ENCODE measurements at places on chromosomes 7 and 10. TPM values are rescaled to one million over a fixed set of nuclear protein-coding genes. Genes with fewer than 3 reads are reported as not detected.

GRCh38 chr7:155232911-155233310 is 64.8 kb upstream of the INSIG1 start:
- H3K27me3 ChIP-seq: no peaks in the 10 kb centered on the region
- H3K4me1 ChIP-seq: no peaks in the 10 kb centered on the region
- no peak overlapping the region for H3K4me3 ChIP-seq
- H3K27ac ChIP-seq: peak overlapping the region; percentile 23
- no peaks in the 10 kb centered on the region for H3K36me3 ChIP-seq

GRCh38 chr7:134548877-134549276 is at the start of gene AKR1B15:
TSS of gene AKR1B15 (plus strand) at chr7:134549110. CDS start at chr7:134564620, 15,510 bp downstream.
- no peak within 1 kb of the TSS for H3K4me3 ChIP-seq
- H3K27ac ChIP-seq: no peak within 1 kb of the TSS
- no peaks in the 10 kb centered on the region for H3K36me3 ChIP-seq
- no peaks in the 10 kb centered on the region for H3K27me3 ChIP-seq
- no peaks in the 10 kb centered on the region for H3K4me1 ChIP-seq

DNA sequence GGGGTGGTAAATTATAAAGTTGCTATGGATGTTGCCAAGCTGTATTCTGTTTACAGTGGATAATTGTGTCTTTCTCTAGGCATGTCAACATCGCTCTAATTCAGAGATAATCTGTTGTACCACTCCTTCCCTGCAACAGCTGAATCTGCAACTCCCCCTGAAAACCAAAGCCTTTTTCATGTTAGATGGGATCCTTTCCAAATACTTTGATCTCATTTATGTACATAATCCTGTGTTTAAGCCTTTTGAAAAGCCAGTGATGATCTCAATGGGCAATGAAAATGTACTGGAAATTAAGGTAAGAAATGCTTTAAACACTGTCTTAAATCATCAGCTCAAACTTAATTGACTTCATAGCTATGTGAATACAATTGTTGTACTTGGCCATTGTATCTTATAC is 91.0 kb downstream of the MET start:
- H3K36me3 ChIP-seq: no peaks in the 10 kb centered on the region
- DNase-seq: no peak
- no peaks in the 10 kb centered on the region for H3K4me1 ChIP-seq
- H3K27me3 ChIP-seq: no peaks in the 10 kb centered on the region
- no peak overlapping the region for H3K27ac ChIP-seq
- H3K4me3 ChIP-seq: no peak overlapping the region

DNA sequence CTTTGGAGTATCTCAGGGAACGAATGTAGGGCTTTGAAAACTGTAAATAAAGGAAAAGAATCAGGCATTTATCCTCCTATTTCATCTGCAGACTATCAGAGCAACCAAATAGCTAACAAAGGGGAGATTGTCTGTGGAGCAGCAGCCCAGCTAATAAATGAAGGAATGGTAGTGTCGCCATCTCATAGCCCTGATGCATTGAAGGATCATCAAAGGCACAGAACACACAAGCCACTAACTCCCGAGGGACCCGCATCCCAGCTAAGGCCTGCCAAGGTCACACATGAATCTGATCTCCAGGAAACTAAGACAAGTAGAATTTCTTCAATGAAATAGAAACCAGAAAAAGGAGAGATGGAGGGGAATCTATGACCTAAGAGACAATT is 38.2 kb downstream of the CALML5 start:
- H3K4me3 ChIP-seq: no peak overlapping the region
- no peaks in the 10 kb centered on the region for H3K27me3 ChIP-seq
- H3K36me3 ChIP-seq: no peaks in the 10 kb centered on the region
- no peak for DNase-seq
- H3K4me1 ChIP-seq: peaks cover 2% of the 10 kb centered on the region

DNA sequence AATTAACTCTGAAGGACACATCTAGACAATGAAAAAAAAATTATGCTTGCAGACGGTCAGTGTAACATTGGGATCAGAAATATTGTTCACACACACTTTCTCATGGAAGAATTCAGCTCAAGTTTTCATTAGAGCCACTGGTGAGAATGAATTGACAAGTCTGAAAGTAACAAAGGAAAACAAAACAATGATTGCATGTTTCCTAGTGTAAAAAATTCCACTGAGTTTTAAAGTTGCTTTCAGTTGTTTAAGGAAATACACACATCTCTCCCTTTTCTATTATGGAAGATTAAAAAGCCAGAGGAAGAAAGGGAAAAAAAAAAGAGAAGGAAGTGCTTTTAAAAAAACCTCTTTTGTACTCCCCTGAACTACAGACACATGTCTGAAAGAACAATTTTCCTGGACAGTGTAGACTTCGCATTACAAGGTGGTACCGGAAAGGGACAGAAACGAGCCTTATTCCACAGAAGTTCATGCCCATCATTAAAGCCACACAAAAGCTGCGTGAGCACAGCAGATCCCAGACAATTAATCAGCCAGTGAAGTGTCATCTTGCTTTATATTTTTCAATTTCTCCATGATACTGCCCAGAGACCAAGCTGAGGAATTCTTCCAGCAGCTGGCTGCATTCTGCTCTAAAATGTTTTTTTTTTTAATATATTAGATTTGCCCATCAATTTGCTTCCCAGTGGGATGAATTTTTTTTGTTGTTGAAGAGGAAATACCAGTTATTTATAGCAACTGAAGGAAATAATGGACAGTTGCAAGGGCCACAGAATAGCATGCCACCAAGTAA is 294.8 kb downstream of the DOCK4 start:
- H3K4me1 ChIP-seq: no peaks in the 10 kb centered on the region
- DNase-seq: no peak
- no peaks in the 10 kb centered on the region for H3K27me3 ChIP-seq
- H3K4me3 ChIP-seq: no peak overlapping the region

DNA sequence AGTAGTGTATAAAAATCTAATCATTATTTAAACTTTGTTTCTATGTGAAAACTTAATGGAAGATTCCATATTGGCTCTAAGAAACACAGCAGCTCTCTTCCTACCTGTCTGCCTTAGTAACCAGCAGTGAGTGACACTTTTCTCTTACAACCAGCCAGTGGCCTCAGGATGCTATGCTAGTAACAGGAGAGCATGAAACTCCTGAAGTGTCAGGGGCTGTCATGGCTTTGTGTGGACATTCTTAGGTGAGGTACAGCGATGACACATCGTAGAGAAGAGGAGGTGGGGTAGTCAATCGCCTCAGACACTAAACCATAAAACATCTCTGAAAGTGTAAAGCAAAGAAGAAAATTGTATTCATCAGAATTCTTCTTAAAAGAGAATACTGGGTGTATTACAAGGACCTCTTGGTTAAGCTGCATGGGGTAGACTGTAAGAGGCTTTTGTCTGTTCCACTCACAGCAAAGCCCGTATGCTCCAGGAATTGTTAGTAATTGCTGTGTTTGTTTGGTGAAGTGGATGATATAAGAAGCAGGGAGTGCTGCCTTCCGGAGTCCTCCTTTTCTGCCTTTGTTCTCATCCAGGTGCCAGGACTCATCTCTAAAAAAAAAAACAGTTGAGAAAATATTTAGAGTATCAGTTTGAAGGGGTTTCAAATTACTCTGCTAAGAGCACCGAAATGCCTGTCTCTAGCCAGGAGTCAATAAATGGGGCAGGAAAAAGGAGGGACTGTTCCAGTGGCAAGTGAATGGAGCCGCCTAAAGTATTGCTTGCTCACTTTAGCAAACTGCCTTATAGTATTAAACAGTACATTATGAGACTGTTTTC is 518.8 kb downstream of the CNTNAP2 start:
- H3K27me3 ChIP-seq: no peaks in the 10 kb centered on the region
- H3K27ac ChIP-seq: no peak overlapping the region
- no peaks in the 10 kb centered on the region for H3K36me3 ChIP-seq
- H3K4me3 ChIP-seq: no peak overlapping the region
- DNase-seq: no peak

GRCh38 chr10:97159646-97160305 is 26.0 kb downstream of the SLIT1 start:
- H3K4me3 ChIP-seq: no peak overlapping the region
- no peak for DNase-seq
- no peaks in the 10 kb centered on the region for H3K4me1 ChIP-seq
- H3K36me3 ChIP-seq: no peaks in the 10 kb centered on the region

DNA sequence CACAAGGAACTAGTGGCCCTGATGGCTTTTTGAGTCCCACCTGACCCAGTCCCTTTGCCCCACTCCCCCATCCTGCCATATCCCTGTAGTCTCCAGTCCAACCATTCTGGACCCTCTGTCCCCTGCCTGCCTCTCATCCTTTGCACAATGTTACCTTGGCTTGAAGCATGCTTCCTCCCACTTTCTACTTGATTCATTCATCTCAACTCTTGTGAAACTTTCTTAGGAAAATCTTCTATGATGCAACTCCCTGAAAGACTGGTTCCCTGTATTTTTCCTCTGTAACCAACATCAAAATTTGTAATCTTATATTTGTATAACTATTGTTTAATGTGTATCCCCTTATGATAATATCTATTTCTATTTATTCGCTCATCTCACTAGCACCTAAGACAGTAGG is 151.5 kb downstream of the LRRTM3 start:
- H3K27ac ChIP-seq: no peak overlapping the region
- DNase-seq: no peak
- no peaks in the 10 kb centered on the region for H3K36me3 ChIP-seq
- H3K4me1 ChIP-seq: no peaks in the 10 kb centered on the region

GRCh38 chr7:100017300-100017699 is 1.9 kb downstream of the ZKSCAN1 start:
- H3K4me3 ChIP-seq: peak overlapping the region; percentile 100
- H3K27ac ChIP-seq: peak overlapping the region; percentile 100
- no peak for DNase-seq
- H3K36me3 ChIP-seq: no peaks in the 10 kb centered on the region

- H3K4me1 ChIP-seq: no peaks in the 10 kb centered on the region
- H3K36me3 ChIP-seq: no peaks in the 10 kb centered on the region
- no peak overlapping the region for H3K27ac ChIP-seq
- no peak for DNase-seq
These were observed 10.6 kb downstream of the CPA4 start for GRCh38 chr7:130303551-130303950.

Gene SEMA3C
- total RNA-seq: 108 TPM

DNA sequence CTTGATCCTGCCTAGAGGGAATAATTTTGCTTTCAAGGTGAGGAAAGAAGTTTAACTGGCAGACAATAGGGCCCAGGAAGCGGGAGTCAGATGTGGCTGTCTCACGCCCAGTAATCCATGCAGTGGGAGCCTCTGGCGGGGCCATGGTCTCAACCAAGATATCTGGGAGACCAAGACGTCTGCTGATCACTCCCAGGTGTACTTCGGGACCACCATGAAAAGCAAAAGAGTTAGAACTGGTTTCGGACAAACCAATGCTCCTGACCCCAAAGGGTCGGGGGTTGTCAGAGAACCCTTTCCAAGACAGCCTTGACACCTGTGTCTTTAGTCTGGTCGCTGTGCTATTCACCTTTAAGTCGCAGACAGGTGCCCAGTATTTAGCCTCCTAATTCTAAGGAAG is 256.9 kb upstream of the MBL2 start:
- H3K27me3 ChIP-seq: no peaks in the 10 kb centered on the region
- H3K4me3 ChIP-seq: no peak overlapping the region
- H3K36me3 ChIP-seq: no peaks in the 10 kb centered on the region
- DNase-seq: no peak
- H3K4me1 ChIP-seq: no peaks in the 10 kb centered on the region
- no peak overlapping the region for H3K27ac ChIP-seq

DNA sequence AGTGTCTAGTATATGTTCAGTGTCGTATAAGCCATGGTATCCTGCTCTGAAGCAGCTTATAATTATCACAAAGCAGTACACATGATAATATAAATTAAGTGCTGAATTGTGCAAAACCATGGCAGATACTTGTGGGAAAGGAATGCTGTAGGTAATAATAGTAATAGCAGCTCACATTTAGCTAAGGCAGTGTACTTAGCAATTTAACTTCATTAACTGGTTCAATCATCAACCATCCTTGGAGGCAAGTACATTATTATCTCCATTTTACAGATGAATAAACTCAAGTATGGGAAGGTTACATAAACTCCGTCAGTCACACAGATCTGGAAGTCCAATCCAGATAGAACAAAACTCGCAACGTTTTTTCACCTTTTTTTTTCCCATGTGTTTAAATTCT is 21.6 kb upstream of the RNF148 start:
- no peak overlapping the region for H3K27ac ChIP-seq
- H3K36me3 ChIP-seq: no peaks in the 10 kb centered on the region
- no peak overlapping the region for H3K4me3 ChIP-seq
- no peaks in the 10 kb centered on the region for H3K4me1 ChIP-seq

GRCh38 chr7:83541187-83541960 is 107.6 kb downstream of the SEMA3E start:
- H3K27ac ChIP-seq: no peak overlapping the region
- H3K27me3 ChIP-seq: no peaks in the 10 kb centered on the region
- H3K4me1 ChIP-seq: no peaks in the 10 kb centered on the region
- no peak overlapping the region for H3K4me3 ChIP-seq
- no peak for DNase-seq

DNA sequence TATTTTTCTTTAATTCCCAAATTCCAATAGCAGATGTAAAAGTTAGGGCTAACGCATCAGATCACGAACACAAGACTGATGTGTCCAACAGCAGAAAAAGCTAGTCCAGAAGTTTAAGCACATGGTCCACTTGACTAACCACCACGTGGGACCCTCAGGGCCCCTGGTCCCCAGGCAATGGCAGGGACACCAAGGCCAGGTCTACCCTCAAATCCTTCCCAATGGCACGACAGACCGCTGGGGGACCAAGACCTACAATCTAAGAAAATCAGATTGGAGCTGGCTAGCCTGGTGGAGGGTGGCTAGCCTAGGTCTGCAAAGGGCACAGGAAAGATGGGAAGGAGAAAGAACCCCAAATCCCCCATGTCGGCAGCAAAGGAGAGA is 1.5 kb downstream of the GIGYF1 start:
- H3K27ac ChIP-seq: peak overlapping the region; percentile 97
- peaks cover 4% of the 10 kb centered on the region for H3K4me1 ChIP-seq
- H3K36me3 ChIP-seq: no peaks in the 10 kb centered on the region
- no peaks in the 10 kb centered on the region for H3K27me3 ChIP-seq
- DNase-seq: no peak

DNA sequence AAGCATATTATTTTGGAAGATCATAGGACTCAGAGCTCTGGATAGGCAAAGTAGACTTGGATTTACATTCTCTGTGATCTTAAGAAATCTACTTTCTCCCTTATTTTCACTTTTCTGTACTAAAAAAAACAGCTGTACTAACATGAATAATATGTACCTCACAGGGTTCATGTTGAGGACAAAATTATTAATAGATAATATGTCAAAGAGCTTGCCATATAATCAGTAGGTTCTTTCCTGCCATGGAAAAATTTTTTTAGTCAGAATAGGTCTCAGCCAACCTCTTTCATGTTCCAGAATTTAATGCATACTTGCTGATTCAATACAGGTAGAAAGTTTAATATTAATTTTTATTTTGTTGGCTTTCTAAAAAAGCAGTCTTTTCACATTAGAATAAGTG is 780.3 kb upstream of the C7orf33 start:
- no peaks in the 10 kb centered on the region for H3K27me3 ChIP-seq
- H3K4me1 ChIP-seq: no peaks in the 10 kb centered on the region
- no peak for DNase-seq
- no peaks in the 10 kb centered on the region for H3K36me3 ChIP-seq
- H3K27ac ChIP-seq: no peak overlapping the region
